Stomach (tissue), 19 donors: ENCODE measurements at places on chromosomes 11 and 22. TPM values are rescaled to one million over a fixed set of nuclear protein-coding genes. Genes with fewer than 3 reads are reported as not detected.

- DNase-seq, result peak; percentile 74
Observed at GRCh38 chr11:44754876-44755555, 28.3 kb downstream of the TSPAN18 start.

- DNase-seq, result peak; percentile 39
Observed at GRCh38 chr11:27347359-27348339, 15.4 kb downstream of the CCDC34 start.

DNA sequence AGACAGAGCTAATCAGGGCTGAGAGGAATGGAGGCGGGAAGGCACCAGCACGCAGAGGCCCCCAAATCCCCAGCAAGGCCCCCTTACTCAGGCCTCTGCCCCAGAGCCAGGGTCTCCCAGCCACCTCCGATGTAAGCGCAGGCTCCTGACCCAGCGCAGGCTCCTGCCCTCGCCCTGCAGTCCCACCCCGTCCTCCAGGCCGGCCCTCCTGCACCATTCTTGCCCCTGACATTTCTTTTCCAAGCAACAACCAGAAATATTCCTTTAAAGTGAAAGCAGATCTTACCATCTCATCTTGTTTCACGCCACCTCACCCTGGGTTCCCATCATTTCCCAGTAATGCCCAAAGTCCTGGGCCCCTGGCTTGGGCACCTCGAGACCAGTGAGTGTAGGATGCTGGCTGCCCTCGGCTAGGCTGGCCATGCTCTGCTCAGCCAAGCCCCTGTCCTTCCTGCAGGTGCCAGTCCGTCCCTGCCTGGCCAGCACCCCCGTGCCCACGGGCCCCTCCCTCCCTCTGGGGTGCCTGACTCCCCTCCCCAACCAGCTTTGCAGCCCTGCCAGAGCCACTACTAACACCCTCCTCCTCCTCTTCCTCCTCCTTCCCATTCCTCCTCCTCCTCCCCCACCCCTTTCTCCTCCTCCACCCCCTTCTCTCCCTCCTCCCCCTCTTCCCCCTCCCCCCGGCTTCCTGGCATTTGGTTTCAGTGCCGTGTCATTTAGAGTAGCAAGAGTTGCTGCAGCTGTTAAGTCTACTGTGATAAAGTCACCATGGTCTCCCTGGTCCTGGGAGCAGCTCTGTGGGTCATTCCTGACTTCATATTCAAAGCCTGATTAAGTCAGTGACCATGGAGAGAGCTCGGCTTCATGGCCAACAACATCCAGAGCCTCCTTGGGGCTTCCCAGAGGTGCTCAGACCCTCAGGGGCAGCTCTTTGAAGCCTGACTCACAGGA lies 78.7 kb downstream of the PIWIL3 start:
- peak; percentile 66 for DNase-seq

DNA sequence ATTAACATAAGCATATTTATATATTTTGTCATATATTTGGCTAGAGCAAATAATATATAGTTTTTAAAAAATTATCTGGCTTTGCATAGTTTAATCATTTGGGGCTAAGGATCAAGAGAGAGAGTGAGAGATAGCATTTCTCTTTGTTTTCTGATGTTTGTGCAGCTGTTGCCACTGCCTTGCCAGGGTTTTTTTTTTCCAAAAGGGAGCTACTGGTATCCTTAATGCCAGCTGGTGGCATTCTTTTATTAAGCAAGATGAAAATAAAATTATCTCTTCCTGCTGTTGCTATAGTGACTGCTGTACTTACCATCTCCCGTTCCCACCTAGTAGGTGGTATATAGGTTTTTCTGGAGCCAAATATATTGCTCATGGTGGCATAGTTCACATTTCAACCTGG lies 793.3 kb upstream of the ARHGAP42 start:
- DNase-seq, result no peak

- DNase-seq, result no peak
Observed at GRCh38 chr22:17492247-17492646, 71.1 kb upstream of the SLC25A18 start.

- peak; percentile 77 for DNase-seq
Observed at GRCh38 chr11:20110908-20111669, 49.2 kb downstream of the DBX1 start.

DNA sequence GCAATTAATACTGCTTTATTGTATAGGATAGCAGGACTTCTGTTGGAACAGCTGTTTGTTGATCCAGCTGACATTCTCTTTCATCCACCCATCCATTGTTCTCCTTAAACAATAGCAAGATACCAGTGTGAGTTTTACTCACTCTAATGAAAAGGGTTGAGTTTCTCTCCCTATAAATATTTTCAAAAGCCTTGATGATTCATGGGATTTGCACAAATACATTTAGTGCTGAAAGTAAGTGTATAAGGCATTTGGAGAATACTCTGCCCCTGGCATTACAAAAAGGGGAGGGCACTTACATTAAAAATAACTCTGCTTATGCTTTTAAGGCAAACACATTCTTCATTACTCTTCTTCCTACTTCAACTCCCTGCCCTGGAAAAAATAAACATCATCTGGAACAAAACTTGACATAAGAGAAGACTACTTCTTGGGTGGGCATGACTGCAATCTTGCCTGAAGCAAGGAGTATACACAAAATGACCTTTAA lies 634.9 kb downstream of the METTL15 start:
- no peak for DNase-seq

DNA sequence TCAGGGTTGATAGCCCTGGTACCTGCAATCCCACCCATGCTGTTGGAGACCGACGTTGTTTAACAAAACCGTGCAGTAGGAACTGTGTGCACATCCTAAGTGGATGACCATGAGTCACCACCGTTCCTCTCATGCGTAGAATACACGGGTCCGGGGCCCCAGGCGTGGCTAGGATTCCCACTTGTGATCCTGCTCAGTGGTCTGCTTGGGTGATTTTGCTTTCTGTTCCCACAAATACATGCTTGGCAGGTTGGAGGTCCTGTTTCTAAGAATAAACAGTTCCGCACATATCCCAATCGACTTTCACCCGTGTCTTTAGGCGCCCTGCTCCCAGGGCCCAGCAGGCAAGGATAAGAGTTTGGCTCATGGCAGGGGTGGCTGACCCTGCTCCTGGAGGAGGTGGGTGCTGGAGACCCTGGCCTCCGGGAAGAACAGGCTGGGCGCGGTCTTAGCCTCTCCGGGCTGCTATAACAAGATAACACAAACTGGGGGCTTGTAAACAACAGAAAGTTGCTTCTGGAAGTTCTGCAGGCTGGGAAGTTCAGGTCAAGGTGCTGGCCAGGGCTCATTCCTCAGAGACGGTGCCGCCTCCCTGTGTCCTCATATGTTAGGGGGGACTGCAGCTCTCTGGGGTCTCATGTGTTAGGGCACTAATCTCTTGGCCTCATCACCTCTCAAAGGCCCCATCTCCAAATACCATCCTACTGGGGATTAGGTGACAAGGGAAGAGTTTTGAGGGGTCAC lies 1028.3 kb downstream of the BRD1 start:
- DNase-seq, result no peak

DNA sequence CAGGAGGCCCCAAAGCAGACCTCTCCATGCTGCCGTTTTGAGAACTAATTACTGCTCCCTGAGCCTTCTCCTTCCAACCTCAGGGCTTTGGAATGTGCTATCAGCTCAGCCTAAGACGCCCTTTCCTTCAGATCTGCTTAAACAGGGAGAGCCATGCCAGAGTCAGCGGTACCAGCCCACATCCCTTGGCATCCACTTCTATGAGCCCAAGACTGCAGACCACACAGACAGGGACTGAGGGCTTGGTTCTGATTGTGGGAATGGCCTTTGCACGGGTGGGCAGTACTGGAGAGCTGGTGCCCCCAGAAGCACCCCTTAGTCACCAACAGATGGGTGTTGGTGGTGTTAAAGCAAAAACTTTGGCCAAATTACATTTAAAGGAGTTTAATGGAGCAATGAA lies 146.5 kb downstream of the TTC17 start:
- DNase-seq, result no peak

LYVE1 gene
- 8.6 TPM for polyA plus RNA-seq
